Hypothalamus (tissue), 51 donors: ENCODE measurements at places on chromosomes 16 and 17.

- no peak for DNase-seq
Measured at GRCh38 chr16:50422926-50423325, 54.1 kb upstream of the BRD7 start.

DNA sequence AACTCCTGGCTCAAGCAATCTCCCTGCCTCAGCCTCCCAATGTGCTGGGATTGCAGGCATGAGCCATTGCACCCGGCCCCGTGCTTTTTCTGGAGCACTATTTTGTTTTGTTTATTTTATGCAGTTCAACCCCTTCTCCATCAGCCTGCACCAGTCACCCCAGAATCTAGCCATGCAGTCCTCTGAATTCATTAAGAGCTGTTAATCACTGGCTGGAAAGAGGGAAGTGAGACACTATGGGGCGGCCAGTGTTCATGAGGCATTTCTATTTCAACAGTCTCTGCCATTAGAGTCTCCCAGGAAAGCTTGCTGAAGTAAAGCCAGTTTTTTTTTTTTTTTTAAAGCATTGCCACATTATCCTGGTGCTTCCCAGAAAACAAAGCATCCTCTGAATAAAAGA lies 1.7 kb downstream of the VWA3A start:
- no peak for DNase-seq

DNA sequence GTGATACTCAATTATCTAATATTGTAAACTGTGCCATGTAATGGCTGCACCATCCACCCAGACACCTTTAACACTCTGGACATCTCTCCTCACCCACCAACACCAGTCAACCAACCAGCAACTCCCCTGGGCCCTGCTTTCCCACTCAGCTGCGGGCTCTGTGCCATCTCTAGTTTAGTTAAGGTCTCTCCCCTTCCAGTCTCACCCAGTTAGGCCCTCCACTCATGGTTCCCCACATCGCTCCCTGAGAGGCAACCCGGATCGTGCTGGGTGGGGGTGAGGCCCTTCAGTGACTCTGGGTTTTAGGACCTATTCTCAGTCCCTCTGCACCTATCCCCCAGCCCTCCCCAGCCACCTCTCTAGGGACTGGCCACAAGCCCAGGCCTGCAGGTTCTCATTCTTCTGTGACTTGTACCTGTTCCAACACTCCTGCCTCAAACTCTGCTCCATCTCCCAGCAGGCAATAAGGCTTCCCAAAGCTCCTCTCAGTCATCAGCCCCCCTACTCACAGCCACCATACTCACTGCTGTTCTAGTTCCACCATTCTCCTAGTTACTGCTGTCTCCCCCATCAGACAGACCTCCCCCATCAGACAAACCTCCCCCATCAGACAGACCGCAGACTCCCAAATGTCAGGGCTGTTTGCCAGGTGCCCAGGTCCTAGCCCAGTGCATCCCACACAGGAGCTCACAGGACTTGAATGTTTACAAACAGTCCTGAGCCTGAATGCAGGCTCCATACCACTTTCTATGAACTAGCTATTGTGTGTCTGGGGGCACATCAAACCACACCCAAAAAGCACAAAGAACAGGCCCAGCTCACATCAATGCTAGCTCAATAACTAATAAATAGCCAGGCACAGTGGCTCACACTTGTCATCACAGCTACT lies 2.6 kb downstream of the TK2 start:
- no peak for DNase-seq

DNA sequence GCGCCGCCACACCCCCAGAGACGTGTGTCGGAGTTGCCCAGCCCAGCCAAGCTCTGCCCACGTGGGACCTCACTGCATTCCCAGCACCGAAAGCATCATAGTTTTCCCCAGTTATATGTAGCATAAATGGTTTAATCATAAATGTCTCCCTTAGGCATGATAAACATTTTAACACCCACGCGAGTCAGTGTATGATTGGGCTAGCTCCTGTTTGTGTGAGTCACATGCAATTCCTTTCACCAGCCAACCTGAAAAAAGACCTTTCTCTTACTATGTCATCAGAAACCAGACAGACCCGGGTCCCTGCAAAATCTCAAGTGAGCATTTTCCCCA lies 9.2 kb downstream of the TAF1C start:
- no peak for DNase-seq
